Activated CD4-positive, alpha-beta T cell treated with anti-CD3 and anti-CD28 coated beads, Interleukin-2, amount 10 ng/mL, durations not matched to agents 24 days and 14 days (primary cell): ENCODE measurements at places on chromosomes 3 and 15. TPM values are rescaled to one million over a fixed set of nuclear protein-coding genes. Genes with fewer than 3 reads are reported as not detected.

Gene RCCD1
- total RNA-seq = 28.0 and 32.3 TPM in 2 replicates

GRCh38 chr3:15064299-15064834, 748 bp downstream of the MRPS25 start:
- peak; percentile 81 for DNase-seq

DNA sequence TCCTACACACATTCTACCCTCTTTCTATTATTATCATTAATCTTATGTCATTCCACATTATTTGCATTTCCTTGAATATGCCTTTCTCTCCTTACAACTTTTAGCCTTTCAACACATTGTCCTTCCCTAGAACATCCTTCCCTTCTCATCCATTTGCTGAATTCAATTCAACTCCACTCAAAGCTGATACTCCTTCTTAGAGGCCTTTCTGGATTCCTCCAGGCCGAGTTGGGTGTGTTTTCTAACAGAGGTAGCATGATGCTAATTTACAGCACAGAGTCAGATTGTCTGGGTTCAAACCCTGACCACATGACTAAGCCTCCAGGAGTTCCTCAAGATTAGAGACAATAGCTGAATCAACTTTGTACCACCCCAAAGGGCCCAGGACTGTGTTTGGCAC, 63.4 kb upstream of the IL12A start:
- DNase-seq = no peak

- no peak for DNase-seq
Observed at GRCh38 chr3:47594792-47595191, 16.1 kb upstream of the CSPG5 start.

GRCh38 chr3:83033133-83033532, 1271.7 kb upstream of the GBE1 start:
- no peak for DNase-seq

Gene CYP1A2
- total RNA-seq = not detected in 2 replicates

GRCh38 chr15:55715355-55716076, 27.4 kb downstream of the PRTG start:
- DNase-seq = no peak
